ENCODE measurements at places on chromosomes 7 and 10.

DNA sequence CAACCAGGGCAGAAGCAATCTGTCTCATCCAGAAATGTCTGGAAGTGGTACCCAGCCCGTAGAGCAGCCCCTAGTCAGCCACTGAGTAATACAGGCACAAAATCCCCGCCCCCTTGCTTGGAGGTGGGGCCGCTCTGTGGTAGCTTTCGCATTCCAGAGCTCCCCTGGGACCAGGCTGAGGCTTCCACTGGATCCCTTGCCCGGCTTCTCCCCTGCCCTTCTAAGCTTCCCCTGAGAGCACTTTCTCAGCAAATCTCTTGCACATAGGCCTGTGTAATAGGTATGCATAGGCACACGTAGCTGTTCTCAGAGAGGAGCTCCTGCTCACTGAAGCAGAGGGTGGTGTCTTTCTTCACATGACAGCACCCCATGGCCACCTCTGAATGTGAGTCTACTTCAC, 144.2 kb downstream of the BMS1 start:
- no peak for DNase-seq

GRCh38 chr10:10118131-10118530, 899.5 kb upstream of the CELF2 start:
- DNase-seq: no peak

DNA sequence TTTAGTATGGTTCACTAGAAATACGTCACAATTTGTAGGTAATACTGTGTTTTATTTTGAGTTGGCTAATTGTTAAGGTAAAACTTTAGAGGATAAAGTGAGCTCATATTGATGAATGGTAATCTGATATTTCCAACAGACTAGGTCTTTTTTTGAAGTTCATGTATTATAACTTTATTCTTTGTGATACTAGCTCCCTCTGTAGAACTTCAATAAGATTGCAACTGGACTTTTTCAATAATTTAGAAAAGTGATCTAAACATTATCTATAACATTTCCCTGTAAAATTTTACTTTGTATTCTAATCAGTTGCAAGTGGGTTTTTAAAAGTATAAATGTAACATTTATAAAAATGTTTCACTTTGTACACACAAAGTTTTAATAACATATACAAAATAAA, 83.5 kb downstream of the ADK start:
- DNase-seq: peak; percentile 33

GRCh38 chr7:41592236-41592635, 110.7 kb downstream of the INHBA start:
- DNase-seq: no peak

GRCh38 chr10:3482200-3482993, 302.6 kb downstream of the KLF6 start:
- DNase-seq: peak; percentile 95

- no peak for DNase-seq
Measured at GRCh38 chr7:156123362-156123761, 311.1 kb upstream of the SHH start.

DNA sequence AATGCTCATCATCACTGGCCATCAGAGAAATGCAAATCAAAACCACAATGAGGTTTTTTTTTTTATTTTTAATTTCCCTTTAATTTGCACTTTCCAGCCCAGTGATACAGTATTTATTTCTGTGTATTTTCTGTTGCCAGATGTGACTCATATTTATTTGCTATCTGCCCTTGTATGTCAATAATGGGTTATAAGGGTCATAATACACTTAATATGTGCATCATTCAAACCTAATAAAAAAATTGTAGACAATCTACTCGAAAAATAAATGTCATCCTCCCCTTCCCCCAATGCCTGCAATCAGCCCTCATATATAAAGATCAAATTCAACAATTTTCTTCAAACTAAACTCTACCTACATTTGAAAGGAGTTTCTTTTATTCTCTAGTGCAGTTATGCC, 154.5 kb downstream of the CSTF2T start:
- DNase-seq: no peak

GRCh38 chr7:121793716-121794115, 79.2 kb upstream of the PTPRZ1 start:
- DNase-seq: no peak

- peak; percentile 40 for DNase-seq
Measured at GRCh38 chr10:2925631-2926030, 141.7 kb upstream of the PFKP start.

GRCh38 chr7:6606866-6607583, 8.4 kb upstream of the ZNF853 start:
- DNase-seq: no peak

DNA sequence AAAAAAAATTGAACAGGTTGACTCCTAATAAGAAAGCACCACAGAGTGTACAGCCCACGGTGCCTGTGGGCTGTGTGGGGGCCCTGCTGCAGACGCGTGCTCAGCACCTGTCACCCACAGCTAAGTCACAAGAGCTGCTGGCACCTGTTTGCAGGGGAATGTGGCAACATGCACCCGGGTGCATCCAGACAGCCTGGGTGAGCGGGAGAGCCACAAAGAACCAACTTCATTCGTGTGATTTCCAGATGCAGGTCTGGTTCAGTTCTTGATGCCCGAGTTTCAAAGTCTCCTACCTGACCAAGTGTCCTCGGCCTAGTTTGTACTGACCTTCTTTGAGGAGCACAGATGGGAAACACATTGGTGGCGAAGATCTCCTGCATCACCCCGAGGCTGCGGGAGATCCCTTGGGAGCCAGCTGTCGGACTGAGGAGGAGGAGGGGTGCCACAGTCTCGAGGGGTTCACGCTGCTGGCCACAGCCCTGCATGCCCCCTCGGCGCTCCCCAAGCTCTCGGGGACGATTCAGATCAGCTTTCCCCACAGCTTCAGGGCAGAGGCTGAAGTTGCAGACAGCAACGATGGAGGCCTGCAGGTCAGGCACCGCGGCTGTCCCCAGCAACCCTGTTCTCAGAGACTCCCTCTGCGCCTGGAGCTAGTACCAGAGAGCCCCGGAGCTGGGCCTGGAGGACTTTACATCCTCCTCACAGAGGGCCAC, 35.3 kb downstream of the AMZ1 start:
- DNase-seq: no peak

- DNase-seq: peak; percentile 92
Measured at GRCh38 chr10:15084502-15084922, 4.1 kb downstream of the ACBD7 start.

- DNase-seq: no peak
Measured at GRCh38 chr7:138033241-138033640, 31.4 kb upstream of the CREB3L2 start.

- DNase-seq: peak; percentile 78
Measured at GRCh38 chr10:17643339-17643754, 604 bp upstream of the STAM start.

DNA sequence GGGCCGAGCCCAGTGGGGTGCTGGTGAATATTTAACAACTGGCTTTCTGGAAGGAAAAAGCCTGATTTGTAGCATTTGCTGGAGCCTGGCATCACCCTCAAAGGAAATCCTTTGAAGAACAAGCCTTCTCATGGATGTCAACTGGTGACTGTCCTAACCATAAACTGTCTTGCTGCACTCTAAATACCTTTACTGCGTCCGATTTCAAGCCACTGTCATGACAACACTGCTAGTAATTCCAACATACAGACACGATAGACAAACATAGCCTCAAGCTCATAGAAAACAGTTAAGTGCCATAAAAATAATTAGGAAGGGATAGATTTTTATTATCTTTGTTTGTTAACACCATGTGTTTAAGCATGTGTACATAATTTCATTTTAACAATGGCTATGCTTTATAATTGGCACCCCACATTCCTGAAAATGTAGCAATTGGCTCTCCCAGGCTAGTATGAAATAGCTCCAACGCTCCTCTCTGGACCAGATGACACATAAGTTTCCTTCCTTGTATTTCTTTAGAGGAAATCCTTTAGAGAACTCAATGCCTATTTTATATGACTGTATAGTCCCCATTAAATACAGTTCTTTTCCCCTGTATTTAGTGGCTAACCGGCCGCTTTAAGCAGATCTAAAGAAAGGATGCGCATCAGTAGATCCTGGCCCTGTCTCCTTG, 273.4 kb downstream of the PRPF18 start:
- DNase-seq: no peak

DNA sequence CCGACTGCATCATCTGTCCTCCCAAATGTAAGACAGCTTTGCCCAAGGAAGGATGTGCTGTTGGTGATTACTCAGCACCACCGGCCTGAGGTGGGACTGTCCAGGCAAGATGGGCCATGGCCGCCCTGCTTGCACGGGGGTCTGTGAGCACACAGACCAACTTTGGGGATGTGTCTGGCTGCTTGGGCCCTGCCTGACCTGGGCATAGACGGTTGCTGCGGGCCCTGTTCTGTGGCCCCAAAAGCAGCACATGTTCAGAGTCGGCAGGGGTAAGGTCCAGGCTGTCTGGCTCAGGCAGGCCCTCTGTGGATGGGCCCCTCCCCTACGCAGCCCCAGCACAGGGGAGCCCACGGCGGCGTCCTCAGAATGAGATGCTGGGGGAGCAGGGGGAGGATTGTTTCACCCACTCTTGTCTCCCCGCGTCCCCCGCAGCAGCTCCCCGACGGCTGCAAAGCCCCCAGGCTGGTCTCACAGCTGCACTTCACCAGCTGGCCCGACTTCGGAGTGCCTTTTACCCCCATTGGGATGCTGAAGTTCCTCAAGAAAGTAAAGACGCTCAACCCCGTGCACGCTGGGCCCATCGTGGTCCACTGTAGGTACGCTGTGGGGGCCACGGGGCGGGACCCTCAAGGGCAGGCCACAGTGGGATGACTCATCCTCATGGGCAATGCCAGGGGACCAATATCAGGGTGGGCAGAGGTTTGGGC, 58.4 kb downstream of the MKI67 start:
- DNase-seq: no peak

- DNase-seq: no peak
Measured at GRCh38 chr7:74134117-74134620, 40.0 kb upstream of the EIF4H start.

DNA sequence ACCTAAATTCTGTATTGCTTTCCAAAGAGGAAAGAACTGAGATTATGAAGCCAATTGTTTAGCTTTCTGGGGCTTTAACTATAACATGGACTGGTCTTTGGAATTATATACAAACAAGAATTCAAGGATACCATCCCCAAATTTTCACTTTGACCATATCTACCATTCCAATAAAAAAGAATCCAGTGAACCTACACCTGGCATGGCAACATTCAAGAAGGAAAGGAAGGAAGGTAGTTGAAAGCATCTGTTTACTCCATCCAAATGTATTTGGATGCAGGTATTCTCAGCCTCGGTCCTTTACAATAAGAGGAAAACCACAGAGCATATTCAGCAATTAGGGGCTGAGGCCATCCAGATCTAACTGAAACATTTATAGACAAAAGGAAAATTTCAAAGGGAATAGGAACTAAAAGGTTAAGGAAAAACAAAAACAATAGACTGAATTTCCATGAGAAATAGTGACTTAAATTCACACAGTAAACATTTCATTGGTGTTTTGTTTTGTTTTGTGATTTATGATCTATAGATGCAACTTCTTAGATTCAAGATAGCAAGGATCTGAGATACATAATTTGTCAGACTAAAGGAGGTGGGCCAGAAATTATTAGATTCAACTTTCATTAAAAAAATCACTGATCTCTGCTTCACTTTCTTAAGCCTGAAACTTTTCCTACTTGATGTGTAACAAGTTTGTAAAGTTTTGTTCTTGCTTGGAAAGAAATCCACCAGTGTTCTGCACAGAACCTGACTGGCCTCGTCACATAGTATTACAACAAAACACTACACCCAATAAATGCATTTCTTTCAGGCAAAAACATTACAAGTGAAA, 12.7 kb downstream of the SKIDA1 start:
- DNase-seq: no peak

Data from IMR-90 (cell line).